ENCODE measurements at places on chromosomes 6 and 20. TPM values are rescaled to one million over a fixed set of nuclear protein-coding genes. Genes with fewer than 3 reads are reported as not detected.

The RAET1L gene
- total RNA-seq = not detected

The ZNF165 gene
- 4.6 TPM for total RNA-seq

The LY6G6D gene
- total RNA-seq = not detected

The TPX2 gene
- 179 TPM for total RNA-seq

The RIMS4 gene
- not detected for total RNA-seq

The OR12D3 gene
- not detected for total RNA-seq

The ANKRD6 gene
- total RNA-seq = 2.8 TPM
